ENCODE measurements at places on chromosomes 11 and 22. TPM values are rescaled to one million over a fixed set of nuclear protein-coding genes. Genes with fewer than 3 reads are reported as not detected.

Gene CCDC89
- total RNA-seq, result not detected

Gene CTSW
- total RNA-seq, result not detected

Gene IGLL1
- not detected for total RNA-seq

Gene OR52I2
- total RNA-seq, result not detected

Gene EXT2
- total RNA-seq, result 54.9 TPM
